ENCODE measurements at places on chromosomes 5 and 9. TPM values are rescaled to one million over a fixed set of nuclear protein-coding genes. Genes with fewer than 3 reads are reported as not detected.

- DNase-seq = no peak
Measured at GRCh38 chr9:97694769-97695168, 2.4 kb downstream of the XPA start.

- DNase-seq = no peak
Measured at GRCh38 chr9:116546711-116547581, 140.2 kb upstream of the TRIM32 start.

SPATA6L gene
- total RNA-seq = 0.59 TPM

- no peak for DNase-seq
Measured at GRCh38 chr5:143946837-143947236, 134.9 kb downstream of the HMHB1 start.

DNA sequence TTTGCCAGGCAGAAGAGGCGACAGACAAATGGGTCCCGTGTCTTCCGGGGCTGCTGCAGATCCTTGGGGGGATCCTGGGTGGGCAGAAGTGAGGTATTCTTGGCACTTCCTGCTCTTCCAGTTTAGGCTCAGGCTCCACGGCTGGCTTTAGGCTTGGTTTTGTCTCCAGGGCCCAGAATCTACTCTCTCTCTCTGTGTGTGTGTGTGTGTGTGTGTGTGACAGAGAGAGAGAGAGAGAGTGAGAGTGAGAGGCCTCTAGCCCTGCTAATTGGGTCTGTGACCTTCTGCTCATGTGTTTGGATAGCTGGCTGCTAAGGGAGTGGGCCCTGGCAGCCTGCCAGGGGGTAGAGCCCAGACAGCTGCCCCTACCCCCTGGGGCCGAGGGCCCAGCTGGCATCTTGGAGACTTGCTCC lies 39.3 kb downstream of the CRB2 start:
- DNase-seq = no peak

GRCh38 chr5:5767286-5767928 lies 344.9 kb downstream of the ICE1 start:
- no peak for DNase-seq

TXNDC8 gene
- not detected for total RNA-seq

GRCh38 chr5:134252671-134253070 lies 26.8 kb upstream of the PPP2CA start:
- no peak for DNase-seq
